AG04450 (cell line): ENCODE measurements at places on chromosomes 11 and 22. TPM values are rescaled to one million over a fixed set of nuclear protein-coding genes. Genes with fewer than 3 reads are reported as not detected.

USH1C gene
- not detected in 2 replicates for polyA plus RNA-seq

SYT7 gene
- 0.45 and 0.60 TPM in 2 replicates for polyA plus RNA-seq

DNA sequence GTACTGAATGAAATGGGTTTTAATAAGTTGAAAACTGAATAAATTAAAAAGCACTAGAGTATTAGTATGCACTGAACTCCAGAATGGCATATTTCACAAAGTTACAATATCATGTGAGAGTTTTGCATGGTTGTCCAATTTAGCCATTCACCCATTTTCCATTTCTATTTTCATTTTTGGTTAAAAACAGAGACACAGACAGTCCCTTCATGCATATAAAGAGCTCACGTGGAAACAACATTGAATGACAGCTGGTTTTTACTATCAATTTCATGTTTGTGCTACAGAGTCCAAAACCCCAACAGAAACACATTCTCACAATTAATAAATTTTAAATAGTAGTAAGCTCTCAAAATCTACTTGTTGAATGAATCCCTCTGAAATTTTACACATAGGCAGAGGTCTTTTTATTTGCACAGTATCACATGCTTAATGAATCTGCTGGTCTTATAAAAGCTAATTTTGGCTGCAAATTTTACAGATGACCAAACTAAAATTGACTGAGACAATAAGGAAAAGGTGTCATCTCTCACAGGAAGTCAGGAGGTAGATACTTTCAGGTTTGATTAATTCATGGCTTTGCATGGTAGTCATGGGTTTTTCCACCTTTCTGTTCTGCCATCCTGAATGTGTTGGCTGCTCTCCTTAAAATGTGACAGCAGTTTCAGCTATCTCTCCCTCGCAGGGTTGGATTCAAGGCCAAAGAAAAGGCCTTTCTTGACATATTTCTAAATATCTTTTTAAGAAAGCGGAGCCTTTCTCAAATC, 20.6 kb upstream of the DDI1 start:
- DNase-seq = no peak

DNA sequence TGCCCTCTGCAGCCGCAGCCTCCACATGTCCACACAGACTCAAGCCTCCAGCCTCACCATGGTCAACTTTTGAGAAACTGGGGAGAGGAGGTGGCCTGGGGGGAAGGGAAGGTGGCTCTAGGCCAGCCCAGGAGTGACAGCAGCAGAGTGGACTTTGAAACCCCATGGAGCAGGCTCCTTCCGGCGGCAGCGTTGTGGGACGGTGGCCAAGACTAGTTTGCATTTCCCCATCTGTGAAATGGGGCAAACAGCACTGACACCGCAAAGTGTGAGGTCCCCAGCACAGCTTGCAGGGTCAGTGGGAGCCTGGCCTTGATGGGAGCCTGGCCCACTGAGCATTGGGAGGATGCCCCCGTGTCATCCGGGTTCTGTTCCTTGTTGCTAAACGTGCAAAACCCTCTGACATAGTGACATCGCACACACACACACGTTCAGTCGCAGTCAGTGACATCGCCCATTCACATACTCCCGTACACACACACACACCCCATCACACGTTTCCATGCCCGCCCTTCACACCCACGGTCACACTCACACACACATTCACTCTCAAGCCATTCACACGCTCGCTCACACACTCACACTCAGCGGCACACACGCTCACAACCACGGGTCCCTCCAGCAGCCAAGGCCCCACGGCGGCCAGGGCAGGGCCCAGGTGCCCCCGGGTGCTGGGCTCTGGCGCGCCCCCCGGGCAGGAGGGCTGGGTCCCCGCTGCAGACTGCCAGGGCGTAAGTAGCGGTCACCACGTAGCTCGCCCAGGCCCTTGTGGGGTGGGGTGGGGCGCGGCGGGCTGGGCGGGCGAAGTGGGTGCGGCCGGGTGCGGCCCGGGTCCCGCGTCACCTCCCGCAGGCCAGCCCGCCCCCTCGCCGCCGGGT, 585 bp downstream of the CYB5R3 start:
- no peak for DNase-seq

ACTN3 gene
- polyA plus RNA-seq = 0.11 TPM in 2 replicates

- no peak for DNase-seq
Measured at GRCh38 chr11:76792505-76793264, 9.5 kb downstream of the TSKU start.

GRCh38 chr11:61106894-61107470, 4.7 kb downstream of the CD5 start:
- DNase-seq = no peak

MCHR1 gene
- 2.3 and 3.1 TPM in 2 replicates for polyA plus RNA-seq

- no peak for DNase-seq
Measured at GRCh38 chr11:133180201-133180600, 352.1 kb downstream of the OPCML start.
